ENCODE measurements at places on chromosomes 3 and 15.

DNA sequence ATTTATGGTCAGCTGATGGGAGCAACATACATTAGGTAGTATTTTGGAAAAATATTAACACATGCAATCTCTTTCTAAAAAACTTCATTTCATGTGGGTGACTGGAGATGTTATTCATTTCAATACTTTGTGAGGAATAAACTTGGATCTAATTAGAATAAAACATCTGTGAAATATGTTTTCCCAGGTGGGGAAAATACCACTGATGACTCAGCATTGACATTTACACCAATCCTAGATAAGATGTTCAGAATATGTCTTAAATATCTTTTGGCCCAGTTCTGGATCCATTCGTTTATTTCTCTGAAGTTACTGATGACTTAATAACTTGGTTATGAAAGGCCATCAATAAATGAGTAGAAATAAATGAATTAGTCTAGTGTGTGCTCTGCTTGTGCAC, 247.6 kb downstream of the CHST2 start:
- no peak for DNase-seq

DNA sequence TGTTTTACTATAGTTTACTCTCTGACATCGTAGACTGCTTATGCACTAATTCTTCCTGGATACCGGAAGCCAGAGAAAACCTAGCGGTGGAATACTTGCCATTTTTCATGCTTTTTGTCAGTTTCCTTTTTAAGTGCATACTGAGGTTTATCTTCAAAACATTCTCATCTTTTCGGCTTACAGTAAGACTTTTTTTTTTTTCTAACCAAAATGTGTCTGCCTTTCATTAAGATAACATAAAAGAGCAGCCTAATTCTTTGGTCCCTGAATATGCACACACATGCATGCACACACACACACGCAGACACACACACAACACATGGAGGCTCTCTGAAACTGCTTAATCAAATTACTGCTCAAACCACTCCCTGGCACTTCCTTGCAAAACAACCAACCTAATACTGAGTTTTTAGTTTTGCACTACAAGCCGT, 1.3 kb downstream of the ZNF445 start:
- DNase-seq: no peak

- no peak for DNase-seq
Observed at GRCh38 chr15:79970181-79970580, 815 bp downstream of the BCL2A1 start.

DNA sequence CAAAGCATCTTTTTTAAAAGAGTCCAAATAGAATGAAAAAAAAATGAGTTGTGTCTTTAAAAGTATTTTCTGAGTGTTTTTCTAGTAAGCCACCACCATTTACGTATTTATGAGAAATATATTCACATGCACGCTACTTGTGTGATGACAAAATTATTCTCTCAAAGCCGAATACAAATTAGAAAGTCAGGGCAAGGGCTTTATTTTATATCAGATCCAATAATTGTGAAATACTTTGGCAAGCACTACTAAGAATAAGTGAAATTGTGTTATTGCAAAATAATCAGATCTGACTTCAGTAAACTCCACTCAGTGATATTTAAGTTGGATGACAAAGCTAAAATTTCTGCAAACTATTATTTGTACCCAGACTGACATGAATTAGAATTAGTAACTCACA, 589.3 kb upstream of the KCNMB2 start:
- no peak for DNase-seq

GRCh38 chr3:115789481-115789880, 166.2 kb downstream of the GAP43 start:
- peak; percentile 12 for DNase-seq

GRCh38 chr3:152073267-152073666, 195.5 kb upstream of the MBNL1 start:
- DNase-seq: no peak

- no peak for DNase-seq
Observed at GRCh38 chr3:154759966-154760365, 320.2 kb upstream of the MME start.

DNA sequence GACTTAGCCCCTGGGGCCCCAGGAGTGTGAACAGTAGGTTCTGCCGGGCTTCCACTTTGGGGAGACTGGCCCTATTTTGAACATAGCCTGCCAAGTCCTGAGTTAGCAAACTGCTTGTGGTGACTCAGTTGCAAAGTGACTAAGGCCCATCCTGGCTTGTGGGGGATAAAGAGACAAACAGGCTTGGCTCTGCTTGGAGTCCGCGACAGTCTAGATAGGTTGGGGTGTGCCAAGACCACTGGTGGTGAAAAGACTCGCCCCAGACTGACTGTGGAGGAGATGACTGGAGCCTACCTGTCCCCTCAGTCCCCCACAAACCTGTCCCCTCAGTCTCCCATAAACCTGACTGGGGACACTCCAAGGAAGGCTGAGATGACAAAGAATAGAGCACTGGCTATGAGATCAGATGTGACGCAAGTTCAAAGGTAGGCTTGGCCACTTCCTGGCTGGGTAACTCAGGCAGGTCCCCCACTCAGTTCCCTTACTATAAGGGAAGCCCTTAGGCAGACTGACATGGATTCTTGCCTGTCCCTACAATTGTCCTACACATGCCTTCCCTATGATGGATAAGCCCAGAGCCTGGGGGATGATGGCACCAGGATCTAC, 4.3 kb downstream of the DNASE1L3 start:
- no peak for DNase-seq

DNA sequence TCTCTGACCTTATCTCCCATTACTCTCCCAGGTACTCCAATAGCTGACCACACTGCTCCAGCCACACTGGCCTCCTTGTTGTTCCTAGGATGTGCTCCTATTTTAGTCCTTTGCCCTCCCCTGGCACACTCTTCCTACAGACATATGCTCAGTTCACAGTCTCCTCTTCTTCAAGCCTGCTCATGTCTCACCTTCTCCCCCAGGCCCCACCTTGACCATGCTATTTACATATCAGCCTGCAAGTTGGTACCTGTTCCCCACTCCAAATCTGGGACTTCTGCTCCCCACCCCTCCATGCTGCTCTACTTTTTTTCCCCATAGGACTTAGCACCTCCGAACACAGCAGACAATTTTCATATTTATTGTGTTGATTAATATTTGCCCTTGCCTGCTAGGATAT, 84.9 kb upstream of the BCL6 start:
- DNase-seq: no peak

- DNase-seq: no peak
Observed at GRCh38 chr15:49279521-49280456, 109.7 kb downstream of the GALK2 start.

DNA sequence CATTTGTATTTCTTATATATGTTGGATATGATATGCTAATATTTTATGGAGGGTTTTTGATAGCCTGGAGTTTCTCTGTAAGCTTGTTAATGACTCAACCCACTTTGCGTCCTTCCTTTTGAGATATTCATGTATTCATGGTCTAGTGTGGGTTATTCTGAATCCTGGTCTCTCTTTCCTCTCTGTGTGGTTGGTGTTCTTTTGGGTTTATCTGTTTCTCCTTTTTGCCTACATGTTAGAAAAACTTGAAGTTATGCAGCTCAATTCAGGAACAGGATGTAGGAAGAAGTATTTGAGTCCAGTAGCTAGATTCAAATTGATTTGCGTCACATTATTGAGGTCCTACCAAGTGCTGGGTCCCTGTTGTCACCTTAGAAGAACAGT, 28.1 kb downstream of the CMTM7 start:
- DNase-seq: no peak

GRCh38 chr3:189122526-189123205, 49.1 kb upstream of the TPRG1 start:
- no peak for DNase-seq

DNA sequence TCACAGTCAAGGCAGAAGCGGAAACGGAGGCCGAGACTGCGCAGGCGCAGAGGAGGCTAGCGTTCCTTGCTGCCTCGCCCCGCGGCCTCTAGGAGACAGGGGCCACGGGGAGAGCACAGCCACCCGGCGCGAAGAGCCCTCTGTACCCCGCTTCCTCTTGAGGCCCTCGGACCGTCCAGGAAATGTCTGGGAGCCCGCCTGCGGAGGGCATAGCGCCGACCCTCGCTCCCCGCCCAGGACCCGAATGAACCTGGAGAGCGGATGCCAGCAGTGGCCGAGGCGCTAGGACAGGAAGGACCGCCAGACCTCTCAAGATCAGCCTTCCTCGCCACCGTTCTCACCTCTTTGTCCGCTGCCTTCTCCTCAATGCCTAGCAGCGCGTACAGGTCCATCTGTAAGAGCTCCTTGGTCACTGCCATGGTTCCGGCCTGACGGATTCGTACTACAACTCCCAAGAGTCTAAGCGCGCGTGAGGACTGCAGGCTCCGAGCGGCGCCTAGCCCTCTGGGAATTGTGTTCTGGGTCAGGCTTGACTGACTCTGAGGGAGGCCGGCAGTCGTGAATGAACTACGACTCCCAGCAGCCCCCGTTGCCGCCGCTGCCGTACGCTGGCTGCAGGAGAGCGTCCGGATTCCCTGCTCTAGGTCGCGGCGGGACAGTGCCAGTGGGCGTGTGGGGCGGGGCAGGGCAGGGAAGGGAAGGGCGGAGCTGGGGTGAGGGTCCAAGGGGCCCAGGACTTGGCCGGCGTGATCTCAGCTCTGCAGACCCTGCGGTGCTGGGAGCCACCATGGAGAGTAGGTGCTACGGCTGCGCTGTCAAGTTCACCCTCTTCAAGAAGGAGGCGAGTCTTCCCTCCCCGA, at the start of the genes DNAJC17 and ZFYVE19:
Gene DNAJC17, minus strand, starts transcription at position 446 of the 860 bp plus-strand sequence. Its CDS starts 27 bp downstream, at position 419.
Gene ZFYVE19, plus strand, starts transcription at position 62 of the 860 bp plus-strand sequence. Its CDS starts 501 bp downstream, at position 563.
- DNase-seq: peak; percentile 95

GRCh38 chr3:149879872-149880271, 66.9 kb downstream of the RNF13 start:
- DNase-seq: peak; percentile 69

- no peak for DNase-seq
Observed at GRCh38 chr15:96366526-96366877, 36.0 kb downstream of the NR2F2 start.

- DNase-seq: no peak
Observed at GRCh38 chr3:42572278-42572677, 9.5 kb downstream of the SEC22C start.

- no peak for DNase-seq
Observed at GRCh38 chr3:196135693-196136639, 54.1 kb upstream of the TFRC start.

DNA sequence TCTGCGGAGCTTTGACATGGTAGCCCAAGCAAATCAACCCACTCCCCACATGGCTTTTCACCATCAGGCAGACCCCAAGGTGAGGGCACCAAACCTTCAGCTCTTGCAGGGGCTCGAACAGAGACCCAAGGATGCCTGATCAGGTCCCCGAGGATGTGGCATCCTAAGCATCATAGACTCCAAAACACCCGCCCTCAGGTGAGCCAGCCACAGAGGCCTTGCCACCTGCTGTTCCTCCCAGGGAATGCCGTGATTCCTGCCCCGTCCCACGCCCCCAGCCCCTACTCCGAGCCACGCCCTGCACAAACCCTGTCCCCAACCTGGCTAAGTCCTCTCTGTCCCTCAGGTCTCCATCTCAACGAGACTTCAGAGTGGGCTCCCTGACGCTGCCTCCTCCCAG, 34.7 kb upstream of the SLC41A3 start:
- DNase-seq: no peak

DNA sequence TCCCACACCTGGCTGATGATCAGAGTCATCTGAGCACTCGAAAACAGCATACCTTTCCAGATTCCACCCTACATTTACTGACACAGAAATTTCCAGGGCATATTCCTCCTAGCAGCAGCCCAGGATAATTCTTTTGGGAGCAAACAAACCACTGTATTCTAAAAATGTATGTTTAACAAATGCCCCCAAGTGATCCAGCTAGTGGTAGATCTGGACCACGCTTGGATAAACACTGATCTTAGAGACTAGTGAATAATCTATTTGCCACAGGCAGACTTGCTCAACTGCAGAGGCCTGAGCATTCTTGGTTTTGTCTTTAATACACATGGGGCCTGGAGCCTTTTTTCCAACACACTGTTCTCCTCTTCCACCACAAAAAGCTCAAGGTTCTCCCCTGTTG, 89.6 kb downstream of the TM4SF4 start:
- no peak for DNase-seq

DNA sequence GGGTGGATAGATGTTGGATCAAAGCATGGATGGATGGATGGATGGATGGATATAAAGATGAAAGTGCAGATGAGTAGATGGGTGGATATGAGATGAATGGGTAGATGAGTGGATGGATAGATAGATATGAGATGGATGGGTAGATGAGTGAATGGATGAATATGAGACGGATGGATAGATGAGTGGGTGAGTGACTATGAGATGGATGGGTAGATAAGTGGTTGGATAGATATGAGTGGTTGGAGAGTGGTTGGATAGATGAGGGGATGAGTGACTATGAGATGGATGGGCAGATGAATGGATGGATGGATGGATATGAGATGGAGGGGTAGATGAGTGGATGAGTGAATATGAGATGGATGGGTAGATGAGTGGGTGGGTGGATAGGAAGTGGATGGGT, 204.6 kb upstream of the TLE3 start:
- no peak for DNase-seq

DNA sequence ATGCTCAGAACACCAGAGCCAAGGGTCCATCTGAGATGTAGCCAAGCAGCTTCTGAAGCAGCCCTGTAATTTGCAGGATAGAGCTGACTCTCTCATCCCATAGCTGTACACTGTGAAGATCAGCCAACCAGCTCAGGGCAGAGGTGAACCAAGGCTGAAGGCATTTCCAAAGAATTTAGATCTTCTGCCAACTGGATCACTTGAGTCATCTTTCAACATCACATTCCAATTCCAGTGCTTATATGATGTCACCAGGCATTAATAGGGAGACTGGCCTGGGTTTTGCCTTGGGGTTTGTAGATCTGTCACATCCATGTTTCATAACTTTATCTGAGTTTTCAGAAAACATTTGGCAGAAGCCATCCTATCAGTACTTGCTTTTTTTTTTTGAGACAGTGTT, 98.2 kb downstream of the NR2F2 start:
- DNase-seq: no peak

DNA sequence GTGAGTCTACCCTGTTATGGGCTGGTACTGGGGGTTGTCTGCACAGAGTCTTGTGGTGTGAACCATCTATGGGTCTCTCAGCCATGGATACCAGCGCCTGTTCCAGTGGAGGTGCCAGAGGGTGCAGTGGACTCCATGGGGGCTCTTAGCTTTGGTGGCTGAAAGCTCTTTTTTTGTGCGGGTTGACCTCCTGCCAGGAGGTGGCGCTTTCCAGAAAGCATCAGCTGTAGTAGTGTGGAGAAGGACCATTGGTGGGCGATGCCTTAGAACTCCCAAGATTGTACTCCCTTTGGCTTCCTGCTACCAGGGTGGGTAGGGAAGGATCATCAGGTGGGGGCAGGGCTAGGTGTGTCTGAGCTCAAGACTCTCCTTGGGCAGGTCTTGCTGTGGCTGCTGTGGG, 602.6 kb downstream of the RSL24D1 start:
- DNase-seq: no peak

GRCh38 chr3:132378048-132378762, 39.1 kb upstream of the DNAJC13 start:
- DNase-seq: no peak
